Right cardiac atrium (tissue), 5 donors: ENCODE measurements at places on chromosomes 3 and 15. TPM values are rescaled to one million over a fixed set of nuclear protein-coding genes. Genes with fewer than 3 reads are reported as not detected.

GRCh38 chr3:155938409-155938808, 68.0 kb downstream of the GMPS start:
- DNase-seq: no peak

DNA sequence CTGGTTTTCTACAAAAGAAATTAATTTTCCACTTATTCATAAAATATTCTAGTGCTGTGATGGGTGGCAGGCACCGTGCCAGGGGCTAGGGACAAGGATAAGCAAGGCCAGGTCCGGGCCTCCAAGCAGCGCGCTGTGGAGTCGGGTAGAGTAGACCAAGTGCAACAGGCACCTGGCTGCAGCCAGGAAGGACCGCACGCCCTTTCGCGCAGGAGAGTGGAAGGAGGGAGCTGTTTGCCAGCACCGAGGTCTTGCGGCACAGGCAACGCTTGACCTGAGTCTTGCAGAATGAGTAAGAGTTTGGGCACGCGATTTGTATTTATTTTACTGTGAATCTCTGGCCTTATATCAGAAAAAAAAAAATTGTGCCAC, at the start of gene CASR:
Gene CASR, plus strand, starts transcription at position 148 of the 372 bp plus-strand sequence. CDS start 70,522 bp downstream, outside the sequence.
- peak; percentile 11 for DNase-seq

DNA sequence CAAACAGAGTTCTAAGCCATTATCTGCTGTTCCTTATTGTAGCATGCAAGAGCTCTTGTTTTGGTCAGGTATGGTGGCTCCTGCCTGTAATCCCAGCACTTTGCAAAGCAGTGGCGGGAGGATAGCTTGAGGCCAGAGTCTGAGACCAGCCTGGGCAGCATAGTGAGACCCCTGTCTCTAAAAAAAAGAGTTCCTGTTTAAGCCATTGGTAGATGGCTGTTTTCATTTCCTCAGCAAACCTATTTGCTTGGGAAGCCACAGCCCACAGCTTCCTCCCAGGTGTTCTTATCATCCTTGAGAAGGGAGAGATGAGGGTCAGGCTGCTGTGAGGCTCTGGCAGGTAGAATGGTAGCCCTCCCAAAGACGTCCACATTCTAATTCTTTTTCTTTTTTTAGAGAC, 24.4 kb upstream of the FAM81A start:
- DNase-seq: no peak

DNA sequence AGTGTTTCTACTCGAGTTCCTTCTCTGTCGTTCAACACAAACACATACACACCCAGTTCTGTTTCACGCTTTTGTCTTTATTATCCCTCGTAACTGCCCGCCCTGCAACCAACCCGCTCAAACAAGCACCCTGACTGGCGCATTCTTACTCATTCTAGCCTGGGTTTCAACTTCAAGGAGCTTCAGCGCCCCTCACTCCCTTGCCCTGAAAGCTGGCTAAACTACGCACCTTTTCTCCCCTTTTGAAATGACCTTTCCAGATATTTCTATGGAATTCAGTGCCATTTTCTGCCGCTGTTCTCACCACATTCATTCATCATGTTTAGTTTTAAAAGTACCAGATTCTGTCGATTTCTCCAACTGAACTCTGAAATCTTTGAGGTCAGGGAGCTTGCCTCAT, 653 bp upstream of the MFSD1 start:
- no peak for DNase-seq

- no peak for DNase-seq
These were observed 5.9 kb downstream of the HCN4 start for GRCh38 chr15:73362900-73363299.

DNA sequence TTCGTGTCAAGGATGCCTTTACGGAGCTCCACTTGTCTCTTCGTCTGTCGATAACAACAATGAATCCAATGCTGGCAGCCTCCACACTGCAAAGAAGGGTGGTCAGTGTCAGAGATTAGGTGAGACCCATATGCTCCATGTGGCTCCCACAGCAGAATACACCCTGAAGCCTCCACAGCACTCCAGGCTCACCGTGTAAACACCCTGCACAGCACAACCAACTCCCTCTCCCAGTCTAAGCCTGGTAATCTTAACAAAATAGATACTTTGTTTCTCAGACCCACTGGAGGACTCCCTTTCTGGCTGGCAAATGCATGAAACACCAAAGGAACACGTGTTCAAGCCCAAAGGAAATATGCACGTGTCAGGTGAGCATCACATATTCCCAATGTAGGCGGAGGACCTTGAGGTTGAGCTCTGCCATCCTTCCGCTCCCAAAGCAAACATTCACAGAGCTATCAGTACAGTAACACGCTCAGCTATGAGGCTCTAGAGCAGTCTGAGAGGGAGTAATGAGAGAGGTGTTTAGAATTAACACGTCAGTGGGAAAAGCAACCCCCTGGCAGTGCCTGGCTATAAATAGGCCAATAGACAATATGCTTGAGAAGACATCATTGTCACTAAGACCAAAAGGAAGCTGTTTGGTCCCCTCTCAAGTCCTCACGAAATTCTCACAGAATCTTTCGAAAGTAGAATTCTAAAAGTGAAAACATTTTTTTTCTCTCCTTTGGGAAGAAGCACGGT, 86.7 kb downstream of the MCF2L2 start:
- no peak for DNase-seq

DNA sequence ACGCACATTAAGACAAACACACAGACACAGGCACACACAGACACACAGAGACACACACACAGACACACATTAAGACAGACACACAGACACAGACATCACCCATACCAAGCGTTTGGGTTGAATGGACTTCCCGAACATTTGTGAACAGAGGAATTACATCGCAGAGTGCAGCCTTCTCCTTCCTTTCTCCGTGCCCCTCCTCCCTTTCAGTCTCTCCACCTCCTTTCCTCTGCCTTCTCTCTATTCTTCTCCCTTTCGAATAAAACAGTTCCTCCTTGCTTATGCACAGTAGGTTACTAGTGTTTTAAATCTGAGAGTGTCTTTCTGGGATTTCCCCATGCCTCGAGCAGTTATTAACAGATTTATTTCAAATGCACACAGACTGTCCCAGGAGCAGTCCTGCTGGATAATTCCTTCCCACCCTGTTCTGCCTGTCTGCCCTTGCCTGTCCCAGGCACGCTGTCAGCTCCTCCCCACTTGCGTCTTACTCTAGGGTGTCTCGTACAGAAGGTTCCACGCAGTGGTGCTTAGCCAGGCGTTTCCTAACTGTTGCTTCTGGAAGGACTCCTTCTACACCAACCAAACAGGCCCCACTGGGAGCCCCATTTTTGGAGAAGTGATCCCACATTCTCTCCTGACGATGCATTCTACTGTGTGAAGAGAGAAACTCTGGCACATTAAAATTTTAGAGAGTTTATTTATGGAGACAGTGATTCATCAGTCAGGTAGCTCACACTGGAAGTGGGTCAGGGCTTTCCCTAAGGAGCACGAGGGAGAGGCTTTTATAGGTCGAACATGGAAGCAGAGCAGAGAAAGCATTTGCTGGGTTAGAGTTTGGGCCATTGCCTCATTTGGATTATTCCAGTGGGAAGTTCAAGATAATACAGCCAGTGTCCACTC, 163.8 kb downstream of the SV2B start:
- peak; percentile 92 for DNase-seq

DNA sequence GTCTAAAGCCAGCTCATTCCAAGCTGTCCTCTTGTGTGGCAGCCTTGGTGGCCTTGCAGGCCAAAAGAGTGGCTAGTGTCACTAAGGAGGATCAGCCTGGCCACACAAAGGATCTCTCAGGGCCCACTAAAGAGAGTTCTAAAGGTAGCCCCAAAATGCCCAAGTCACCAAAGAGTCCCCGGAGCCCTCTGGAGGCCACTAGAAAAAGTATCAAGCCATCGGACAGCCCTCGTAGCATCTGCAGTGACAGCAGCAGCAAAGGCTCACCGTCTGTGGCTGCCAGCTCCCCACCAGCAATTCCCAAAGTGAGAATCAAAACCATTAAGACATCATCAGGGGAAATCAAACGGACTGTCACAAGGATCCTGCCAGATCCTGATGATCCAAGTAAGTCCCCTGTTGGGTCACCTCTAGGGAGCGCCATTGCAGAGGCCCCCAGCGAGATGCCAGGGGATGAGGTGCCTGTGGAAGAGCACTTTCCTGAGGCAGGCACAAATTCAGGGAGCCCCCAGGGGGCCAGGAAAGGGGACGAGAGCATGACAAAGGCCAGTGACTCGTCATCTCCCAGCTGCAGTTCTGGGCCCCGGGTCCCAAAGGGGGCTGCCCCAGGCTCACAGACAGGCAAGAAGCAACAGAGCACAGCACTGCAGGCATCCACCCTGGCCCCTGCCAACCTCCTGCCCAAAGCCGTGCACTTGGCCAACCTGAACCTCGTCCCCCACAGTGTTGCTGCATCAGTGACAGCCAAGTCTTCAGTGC, 33.5 kb upstream of the ALPK3 start:
- no peak for DNase-seq

DNA sequence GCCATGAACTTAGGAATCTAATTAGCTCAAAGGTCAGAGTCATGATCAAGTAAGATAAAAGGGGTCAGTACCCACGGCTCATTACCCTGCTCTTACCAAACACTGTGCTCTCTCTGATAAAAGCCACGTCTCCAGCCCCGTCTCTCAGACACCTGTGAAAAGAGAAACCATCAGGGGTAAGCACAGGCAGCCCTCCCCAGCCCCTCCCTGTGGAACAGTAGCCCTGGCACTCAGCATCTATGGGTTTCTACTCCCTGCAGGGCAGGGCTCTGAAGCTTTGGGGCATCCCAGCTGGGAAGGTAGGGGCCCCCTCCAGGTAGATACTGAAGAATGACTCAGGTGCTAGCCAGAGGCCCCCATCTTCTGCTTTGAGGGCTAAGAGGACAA, 10.5 kb downstream of the LTF start:
- no peak for DNase-seq

DNA sequence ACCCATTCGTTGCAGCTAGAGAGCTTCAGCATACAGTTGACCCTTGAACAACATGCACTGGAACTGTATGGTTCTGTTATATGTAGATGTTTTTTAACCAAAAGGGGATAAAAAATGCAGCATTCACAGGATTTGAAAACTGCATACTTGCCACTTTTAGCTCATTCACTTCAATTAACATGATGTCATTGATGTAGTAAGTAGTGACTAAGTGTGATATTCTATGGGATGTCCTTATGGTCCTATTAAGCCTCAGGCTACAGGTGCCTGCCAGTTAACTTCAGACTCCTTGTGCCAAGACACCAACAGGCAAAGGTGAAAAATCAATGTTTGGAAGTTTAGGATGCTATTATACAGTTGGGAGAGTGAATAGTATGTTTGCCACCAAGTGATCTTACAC, 553.6 kb upstream of the NECTIN3 start:
- DNase-seq: no peak

GRCh38 chr3:46110701-46111493, 83.6 kb upstream of the XCR1 start:
- DNase-seq: peak; percentile 51

GRCh38 chr3:185586686-185587039, 568 bp downstream of the SENP2 start:
- DNase-seq: no peak

DNA sequence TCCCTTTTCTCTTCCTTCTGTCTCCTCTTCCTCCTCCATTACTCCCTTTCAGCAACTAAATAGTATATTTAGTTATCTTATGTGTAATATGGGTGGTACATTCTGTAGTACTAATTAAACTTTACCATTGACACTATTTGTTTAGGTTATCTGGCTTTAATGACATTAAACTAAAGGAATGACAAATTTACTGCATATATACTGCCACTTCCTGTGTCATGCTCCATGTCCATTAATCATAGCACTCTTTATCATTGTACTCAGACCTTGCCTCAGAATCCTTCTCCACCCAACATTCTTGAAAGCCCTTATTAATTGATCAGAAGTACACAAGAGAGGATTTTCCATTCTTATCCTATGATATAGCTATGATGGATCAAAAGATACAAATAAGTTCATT, 244.2 kb downstream of the NAALADL2 start:
- DNase-seq: no peak

DNA sequence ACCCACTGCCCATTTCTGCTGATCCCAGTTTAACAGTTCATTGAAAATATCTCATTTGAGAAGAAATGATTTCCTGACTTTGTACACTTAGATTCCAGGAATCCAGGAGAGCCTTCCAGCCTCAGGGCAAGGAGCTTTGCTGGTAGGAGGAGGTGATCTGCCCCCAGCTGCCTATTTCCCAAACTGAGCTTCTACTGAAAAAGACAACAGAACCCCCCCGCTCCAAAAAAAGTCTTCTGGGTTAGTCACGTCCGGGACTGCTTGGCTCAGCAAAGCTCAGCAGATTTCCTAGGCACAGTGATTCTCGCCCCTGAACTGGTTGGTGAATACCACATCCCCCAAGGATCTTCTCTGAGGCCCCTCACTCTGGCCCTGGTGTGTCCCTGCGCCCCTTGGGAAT, 13.1 kb downstream of the SLC6A6 start:
- no peak for DNase-seq

DNA sequence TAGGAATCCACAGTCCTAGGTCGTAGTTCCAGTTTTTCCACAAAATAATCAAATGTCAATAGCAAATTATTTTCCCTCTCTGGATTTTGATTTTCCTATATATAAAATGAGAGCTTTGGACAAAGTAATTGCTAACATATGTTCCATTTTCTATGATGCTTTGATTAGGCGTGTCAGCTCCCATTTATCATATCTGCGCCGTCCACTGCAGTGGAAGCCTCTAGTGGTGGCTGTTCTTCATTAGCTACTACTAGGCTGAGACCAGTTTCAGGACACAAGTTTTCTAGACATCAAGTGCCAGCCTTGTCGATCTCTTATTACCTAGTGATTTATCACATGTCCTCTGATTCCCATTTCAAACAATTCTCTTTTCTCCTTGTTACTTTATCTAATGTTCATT, 271.5 kb downstream of the TUSC7 start:
- no peak for DNase-seq

DNA sequence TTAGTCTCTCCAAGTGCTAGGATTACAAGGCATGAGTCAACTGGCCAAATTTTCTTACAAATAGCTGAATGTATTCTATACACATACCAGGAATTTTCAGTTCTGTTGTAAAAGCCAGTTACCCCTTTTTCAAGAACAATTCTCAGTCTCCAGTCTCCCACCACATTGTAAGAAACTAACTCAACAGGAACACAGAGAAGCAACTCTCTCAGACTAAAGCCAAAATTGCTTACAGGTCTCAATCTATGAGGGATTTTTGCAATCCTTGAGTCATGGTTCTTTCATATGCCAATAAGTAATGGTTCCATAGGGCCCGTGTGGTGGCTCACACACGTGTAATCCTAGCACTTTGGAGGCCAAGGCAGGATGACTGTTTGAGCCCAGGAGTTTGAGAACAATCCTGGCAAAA, 8.5 kb downstream of the IP6K2 start:
- no peak for DNase-seq

DNA sequence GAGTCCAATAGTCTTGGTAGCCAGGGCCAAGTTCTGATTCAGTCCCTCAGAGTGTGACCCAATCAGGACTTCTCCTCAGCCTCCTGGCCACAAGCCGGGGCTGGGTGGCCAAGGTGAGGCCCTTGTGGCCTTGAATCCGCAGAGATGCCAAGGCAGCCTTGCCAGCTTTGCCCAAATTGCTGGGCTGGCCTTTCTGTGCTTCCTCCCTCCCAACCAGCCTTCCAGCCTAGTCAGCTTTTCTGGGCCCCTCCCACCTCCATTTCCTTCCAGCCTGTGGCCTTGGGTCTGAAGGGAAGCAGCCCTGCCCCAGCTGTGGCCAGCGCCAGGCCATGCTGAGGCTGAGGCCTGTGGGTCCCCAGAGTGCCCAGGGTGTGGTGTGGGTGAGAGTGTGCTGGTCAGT, 34.3 kb upstream of the ANKDD1A start:
- DNase-seq: peak; percentile 93

GRCh38 chr3:8879347-8879944, 83.8 kb downstream of the RAD18 start:
- no peak for DNase-seq

The FBXL2 gene
- 2.5 TPM for total RNA-seq

The LDHAL6B gene
- total RNA-seq: not detected

The VPS13C gene
- total RNA-seq: 36.2 TPM

The CDHR4 gene
- not detected for total RNA-seq

The DTWD1 gene
- total RNA-seq: 28.9 TPM

The APBA2 gene
- total RNA-seq: 0.95 TPM
